ENCODE measurements at places on chromosomes 7 and 10.

GRCh38 chr7:107048783-107049418 lies 4.4 kb downstream of the PRKAR2B start:
- no peak for DNase-seq

GRCh38 chr7:25758559-25758958 lies 393.4 kb upstream of the NFE2L3 start:
- no peak for DNase-seq

GRCh38 chr7:50595491-50596102 lies 30.4 kb upstream of the DDC start:
- DNase-seq = no peak

DNA sequence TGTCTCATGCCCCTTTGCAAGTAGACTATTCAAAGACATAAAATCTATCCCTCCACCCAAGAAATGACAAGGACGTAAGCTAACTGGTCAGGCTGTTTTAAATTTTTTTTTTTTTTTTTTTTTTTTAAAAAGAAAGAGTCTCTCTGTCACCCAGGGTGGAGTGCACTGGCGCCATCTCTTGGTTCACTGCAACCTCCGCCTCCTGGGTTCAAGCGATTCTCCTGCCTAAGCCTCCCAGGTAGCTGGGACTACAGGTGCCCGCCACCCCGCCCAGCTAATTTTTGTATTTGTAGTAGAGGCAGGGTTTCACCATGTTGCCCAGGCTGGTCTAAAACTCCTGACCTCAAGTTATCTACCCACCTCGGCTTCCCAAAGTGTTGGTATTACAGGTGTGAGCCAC lies 11.2 kb downstream of the TRA2A start:
- no peak for DNase-seq

DNA sequence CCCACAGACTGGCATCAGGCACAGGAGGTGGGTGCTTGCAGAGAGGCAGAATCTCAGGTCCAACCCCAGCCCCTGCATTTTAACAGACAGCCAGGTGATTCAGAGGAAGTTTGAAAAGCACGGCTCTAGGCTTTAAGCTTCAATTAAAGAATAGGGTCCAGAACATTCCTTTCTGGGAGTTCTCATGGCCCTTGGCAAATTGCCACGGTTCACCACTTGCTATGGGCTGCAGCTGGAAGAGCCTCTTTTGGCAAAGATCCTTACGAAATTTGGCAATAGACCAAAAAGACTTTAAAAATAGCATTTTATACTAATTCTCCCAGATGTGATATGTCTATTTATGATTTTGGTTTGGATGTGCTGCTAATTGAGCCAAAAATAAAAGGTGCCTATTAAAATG lies 148.1 kb downstream of the ITGA8 start:
- DNase-seq = no peak

DNA sequence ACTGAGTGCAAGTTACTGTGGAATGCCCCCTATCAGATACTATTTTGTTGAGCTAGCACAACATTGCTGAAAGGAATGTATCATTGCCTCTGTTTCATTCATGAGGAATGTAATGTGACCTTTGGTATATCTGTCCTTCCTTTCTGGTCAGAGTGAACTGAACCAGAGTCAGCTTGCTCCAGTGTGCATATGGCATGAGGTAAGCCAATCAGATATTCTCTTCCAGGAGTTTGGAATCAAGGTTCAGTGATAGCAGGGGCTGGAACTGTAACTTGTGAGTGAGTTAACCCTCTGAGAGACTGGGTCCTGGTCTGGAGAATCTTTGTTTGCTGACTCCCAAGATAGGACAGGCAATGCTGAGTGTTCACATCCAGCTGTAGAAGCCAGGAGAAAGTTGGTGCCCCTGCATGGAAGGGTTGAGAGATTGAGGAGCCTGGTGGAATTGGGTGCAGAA lies 45.3 kb upstream of the OSBPL3 start:
- peak; percentile 69 for DNase-seq

- no peak for DNase-seq
These were observed 46.9 kb downstream of the TASOR2 start for GRCh38 chr10:5731559-5731958.

DNA sequence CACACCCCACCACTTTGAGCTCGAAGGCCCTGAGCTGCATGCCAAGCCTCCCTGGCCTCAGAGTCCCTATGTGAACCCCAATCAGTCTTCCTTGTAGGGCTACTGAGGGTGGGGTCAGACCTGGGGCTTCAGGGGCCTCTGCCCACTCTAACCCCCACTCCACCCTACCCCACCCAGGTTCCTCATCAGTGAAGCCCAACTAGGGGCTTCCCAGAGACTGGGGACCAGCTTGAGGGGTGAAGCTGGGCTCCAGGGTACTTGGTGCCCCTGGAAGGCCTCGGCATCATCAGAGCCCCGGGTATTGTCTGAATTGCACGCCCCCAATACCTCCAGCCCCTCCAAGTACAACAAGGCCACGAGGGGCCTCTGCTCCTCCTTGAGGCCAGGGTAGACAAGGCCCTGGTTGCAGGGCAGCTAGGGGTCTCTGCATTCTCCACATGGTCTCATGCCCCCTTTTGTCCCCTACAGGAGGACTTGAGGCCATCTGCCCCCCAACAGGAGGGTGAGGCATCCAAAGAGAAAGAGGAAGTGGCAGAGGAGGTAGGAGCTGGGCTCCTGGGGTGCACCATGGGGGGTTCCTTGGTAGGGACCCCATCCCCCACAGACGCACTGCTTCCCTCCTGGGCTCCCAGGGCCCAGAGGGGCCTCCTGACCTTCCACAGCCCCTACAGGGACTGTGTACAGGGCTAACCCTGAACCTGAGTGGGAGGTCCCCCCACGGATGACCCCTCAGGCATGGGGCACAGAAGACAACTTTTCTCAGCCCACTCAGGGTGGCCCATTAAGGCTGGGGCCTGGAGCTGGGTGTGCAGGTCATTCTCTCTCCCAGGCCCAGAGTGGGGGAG lies 4.0 kb downstream of the SNCG start:
- DNase-seq = no peak

- no peak for DNase-seq
These were observed 9.1 kb downstream of the PON2 start for GRCh38 chr7:95425694-95426093.

DNA sequence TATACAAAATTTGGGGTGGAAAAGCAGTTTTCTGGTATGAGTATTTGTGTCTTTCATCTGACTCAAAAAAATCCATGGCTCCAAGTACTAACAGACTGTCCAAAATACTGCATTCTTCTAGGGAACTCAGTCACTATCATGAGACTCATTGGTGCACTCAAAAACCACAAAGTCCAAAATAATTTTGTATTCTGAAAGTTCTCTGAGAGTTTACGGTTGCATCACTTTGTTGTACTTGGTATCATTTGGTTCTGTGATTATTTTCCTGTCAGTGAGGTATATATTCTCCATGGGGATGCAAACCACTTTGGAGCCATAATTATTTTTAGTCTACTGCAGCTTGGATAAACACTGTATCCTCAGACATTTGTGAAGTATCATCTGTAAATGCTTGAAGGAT lies 28.0 kb upstream of the CABCOCO1 start:
- DNase-seq = no peak

DNA sequence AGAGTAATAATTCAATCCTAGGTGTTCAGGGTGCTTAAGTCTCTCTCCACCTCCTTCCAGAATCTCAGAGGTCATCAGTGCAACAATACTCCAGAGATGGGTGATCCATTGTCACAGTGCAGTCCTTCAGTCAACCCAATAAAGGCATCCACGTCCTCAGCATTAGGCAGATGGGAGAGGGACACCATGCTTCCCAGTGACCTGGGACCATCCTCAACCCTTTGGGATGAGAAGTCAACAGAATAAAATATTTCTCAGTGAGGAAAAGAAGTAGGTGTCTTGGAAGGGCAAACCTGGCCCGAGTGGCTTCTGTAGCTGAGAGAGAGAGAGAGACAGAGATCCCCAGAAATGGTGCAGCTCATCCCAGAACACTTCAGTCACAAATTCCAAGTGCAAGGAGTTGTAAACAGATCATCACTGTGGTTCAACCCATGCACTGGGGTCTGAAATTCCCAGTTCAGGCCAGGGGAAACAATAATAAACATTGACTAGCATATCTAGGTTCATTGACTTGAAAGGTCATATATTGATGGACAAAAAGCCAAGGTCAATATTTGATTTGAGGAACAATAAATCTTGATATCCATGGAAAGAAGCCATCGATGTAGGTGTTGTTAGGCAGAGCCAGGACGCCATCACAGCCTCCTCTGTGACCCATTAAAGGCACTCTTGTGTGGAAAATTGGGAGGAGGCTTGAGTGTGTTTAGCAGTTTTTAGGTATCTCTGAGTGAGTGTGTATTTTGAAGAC lies 256.0 kb upstream of the ZMIZ1 start:
- no peak for DNase-seq

DNA sequence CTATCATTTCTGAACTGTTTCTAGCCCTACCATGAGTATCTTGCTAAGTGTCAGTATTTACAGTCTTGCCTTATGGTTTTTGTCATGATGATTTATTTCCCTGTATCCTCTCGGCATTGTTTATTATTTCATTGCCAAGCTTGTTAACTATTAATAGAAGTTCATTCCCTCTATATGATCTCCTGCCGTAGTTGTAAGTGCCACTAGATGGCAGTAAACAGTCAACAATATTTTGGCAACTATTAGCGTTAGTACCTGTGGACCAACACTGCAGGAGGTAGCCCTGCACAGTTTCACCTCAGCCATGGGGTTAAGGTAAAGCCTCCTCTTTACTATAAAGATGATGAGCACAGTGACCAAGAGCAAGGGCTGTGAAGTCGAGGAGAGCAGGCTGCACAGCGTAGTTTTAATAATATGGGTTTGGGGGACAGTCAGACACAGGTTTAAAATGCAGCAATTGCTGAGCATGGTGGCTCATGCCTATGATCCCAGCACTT lies 26.1 kb upstream of the CCNJ start:
- peak; percentile 60 for DNase-seq

GRCh38 chr7:125559921-125560320 lies 630.3 kb upstream of the POT1 start:
- no peak for DNase-seq

DNA sequence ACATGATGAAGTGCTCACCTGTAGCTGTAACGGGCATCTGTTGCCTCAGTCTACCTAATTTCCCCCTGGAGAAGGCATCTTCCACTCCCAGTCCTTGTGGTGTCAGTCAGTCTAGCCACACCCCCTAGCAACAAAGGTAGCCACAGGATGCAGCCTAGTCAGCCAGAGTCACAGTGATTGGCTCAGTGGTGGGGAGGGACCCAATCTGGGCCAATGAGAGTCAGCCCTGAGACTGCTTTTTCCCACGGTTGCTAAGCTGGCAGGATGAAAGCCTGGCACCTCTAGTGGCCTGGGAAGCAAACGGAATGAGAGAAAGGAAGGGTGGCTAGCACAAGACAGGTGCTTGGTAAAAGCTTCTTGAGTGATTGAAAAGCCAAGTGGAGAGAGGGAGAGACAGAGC lies 118.6 kb downstream of the SH3PXD2A start:
- peak; percentile 24 for DNase-seq

GRCh38 chr7:107579885-107580715 lies at the start of gene BCAP29:
BCAP29 (plus strand) TSS chr7:107580246; CDS start chr7:107580773, 527 bp downstream.
- peak; percentile 45 for DNase-seq

- DNase-seq = no peak
These were observed 63.7 kb downstream of the GRM8 start for GRCh38 chr7:127189074-127189473.

- DNase-seq = no peak
These were observed 7.4 kb downstream of the ADCYAP1R1 start for GRCh38 chr7:31059551-31059950.

GRCh38 chr10:123614888-123615287 lies 51.3 kb upstream of the GPR26 start:
- DNase-seq = peak; percentile 10

DNA sequence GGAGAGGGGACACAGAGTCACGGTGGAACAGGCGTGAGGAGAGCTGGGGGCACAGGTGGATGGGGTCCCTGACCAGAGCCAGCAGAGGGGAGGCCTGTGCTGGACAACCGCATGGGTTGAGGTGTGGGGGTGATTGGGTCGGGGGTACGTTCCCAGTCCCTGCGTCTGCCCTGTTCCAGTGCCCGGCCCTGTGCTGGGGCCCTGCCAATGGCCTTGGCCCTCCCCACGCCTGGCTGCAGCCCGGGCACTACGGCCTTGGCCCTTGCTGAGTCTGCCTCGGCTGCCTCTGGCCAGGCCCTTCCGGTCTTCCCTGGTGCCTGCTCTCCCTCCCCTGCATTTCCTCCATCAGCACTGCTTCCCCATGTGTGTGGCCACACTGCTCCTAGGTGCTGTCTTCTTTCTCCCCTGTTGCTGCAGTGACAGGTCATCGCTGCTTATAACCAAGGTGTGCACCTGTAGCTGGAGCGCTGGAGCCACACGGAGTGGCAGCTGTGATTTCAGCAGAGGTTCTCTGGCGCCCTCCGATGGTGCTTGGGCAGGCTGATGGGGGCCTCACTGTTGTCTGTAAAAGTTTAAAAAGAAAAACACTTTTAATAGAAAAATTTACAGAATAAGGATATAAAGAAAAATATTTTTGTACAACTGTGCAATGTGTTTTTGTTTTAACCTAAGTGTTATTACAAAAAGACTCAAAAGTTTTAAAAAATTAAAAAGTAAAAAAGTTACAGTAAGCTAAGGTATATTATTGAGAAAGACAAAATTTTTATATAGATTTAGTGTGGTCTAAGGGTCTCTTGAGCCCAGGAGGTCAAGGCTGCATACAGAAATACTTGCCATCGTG lies 45.2 kb upstream of the BHLHA15 start:
- no peak for DNase-seq

- no peak for DNase-seq
These were observed 59.4 kb upstream of the ZNF438 start for GRCh38 chr10:31090894-31091607.

DNA sequence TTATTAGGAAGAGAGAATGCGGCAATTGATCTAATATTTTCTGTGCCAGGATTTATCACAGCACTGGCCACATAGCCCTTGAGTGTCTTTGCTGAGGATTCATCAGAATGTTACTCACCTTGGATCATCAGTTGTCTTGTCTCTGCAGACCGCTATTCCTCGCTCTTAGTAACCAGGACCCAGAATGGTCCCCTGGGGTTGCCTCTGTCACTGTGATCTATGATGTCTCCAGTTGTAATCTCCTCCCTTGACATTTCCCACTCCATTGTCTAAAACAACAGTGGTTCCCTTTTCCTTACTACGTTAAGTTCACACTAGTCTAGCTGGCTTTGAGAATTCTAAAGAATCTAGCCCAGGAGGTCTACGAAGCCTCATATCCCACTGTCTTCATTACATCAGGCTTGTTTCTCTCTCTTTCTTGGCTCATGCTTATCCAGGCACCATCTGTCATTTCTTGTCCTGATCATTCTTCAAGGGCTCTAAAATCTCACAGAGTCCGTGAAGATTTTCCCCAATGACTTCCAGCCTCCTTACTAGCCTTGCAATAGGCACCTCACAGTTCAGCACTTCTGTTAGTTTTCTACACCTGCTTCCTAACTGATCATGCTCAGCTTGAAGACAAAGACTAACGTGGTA lies 125.8 kb downstream of the CUBN start:
- DNase-seq = no peak

Measured in HTR-8/SVneo (cell line).